CD4-positive, alpha-beta T cell treated with Interleukin-17A for 4 hours (primary cell): ENCODE measurements at places on chromosomes 2 and 18.

- DNase-seq = no peak
These were observed 45.2 kb downstream of the TMEM131 start for GRCh38 chr2:97950329-97951154.

DNA sequence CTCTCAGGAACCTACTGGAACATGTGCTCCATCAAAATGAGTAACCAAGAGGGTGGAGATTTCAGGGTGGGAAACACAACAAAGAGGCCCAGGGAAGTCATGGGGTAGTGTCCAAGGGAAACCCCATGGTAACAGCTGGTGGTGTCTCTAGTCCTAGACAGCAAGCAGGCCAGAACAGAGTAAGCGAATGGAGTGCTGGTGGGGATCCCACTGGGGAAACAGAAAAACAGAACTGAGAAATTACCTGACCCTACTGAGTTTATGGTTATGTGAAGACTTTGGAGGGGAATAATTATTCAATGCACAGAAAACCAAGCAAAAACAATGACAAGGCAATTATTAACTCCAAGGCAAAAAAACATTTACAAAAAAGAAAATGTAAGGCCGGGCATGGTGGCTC is 16.9 kb downstream of the ERCC3 start:
- DNase-seq = no peak

GRCh38 chr2:159093497-159093896 is 125.1 kb downstream of the TANC1 start:
- no peak for DNase-seq

- DNase-seq = no peak
These were observed 133.4 kb upstream of the ITGA6 start for GRCh38 chr2:172293952-172294351.

DNA sequence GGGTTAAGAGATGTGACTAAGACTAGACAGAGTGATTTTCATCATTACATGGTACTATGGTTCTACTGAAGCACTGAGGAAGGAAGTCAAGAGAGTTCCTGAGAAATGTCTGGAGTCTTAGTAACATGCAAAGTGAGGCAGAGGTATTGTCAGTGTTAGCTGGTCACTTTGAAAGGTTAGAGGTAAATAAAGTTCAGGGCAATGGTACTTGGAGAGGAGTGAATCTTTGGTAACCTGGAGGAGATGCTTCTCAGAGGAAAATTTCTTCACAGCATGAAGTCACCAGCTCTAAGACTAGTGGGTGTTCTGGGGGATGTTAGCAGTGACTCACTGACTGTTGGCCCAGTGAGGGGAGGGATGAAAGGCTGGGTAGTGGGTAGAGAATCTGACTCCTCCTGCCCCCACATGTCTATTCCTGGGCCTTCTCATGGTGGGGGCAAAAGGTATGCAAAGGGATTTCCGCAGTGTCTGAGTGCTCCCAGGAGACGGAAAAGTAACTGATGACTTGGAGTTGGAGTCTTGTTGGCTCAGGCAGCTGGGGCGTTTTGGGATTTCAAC is 23.3 kb upstream of the IL1RN start:
- no peak for DNase-seq

DNA sequence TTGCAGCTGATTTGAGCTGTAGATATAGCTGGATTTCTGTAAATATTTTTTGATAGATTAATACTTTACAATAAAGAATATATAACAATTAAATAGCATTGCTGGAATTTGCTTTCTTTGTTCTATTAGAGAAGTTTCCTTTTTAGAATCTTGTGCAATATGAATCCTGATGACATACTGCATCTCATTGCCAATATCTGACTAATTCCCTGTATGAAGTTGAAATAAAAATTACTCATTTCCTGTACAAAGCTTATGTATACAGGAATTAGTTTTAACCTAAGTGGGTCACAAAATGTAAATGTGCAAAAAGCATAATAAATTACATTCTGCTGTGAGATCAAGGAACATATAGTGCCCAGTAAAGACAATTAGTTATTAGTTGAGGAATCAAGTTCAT is 72.8 kb upstream of the TMEFF2 start:
- DNase-seq = no peak

DNA sequence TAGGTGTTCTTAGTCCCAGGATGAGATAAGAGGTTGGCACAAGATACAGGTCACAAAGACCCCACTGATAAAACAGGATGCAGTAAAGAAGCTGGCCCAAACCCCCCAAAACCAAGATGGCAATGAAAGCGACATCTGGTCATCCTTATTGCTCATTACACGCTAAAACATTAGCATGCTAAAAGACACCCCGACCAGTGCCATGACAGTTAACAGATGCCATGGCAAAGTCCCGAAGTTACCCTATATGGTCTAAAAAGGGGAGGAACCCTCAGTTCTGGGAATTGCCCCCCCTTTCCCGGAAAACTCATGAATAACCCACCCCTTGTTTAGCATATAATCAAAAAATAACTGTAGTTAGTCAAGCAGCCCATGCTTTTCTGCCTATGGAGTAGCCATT is 251.1 kb downstream of the SLC4A3 start:
- DNase-seq = no peak

- DNase-seq = no peak
These were observed 132.0 kb upstream of the NOSTRIN start for GRCh38 chr2:168670478-168670877.

GRCh38 chr2:144128130-144128746 is 391.7 kb downstream of the ZEB2 start:
- DNase-seq = no peak

DNA sequence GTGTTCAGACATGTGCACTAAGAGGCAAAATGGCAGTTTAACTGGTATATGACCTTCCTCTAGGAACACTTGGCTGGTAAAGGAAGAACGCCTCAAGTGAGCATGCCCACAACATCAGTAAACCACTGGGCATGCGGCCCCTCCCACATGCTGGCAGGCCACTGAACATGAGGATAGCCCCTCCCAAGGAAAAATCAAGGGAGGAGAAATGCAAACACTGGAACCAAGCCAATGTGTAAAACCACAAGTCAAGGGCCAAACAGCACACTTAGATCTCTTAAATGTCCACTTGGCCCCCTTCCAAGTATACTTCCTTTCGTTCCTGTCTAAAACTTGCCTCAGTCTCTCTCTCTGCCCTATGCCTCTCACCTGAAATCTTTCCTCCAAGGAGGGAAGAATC is 980.8 kb downstream of the TSN start:
- no peak for DNase-seq

DNA sequence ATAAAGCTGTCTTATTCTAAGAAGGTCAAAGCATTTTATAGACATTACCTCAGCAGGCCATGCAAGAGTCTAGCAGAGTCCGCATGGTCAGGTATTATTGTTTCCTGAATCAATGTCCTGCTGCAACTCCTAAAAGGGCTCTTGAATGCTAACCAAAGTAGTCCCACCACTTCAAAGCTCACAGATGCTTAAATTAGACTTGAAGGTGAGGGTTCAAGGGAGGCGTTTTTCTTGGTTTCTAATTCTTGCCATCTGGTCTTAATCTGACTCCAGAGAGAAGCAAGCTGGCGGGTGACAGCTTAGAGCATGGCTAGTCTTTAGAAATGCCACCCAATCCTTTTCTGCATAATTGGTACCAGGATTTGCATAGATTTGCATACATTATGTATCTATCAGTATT is 226.3 kb downstream of the MREG start:
- DNase-seq = no peak

DNA sequence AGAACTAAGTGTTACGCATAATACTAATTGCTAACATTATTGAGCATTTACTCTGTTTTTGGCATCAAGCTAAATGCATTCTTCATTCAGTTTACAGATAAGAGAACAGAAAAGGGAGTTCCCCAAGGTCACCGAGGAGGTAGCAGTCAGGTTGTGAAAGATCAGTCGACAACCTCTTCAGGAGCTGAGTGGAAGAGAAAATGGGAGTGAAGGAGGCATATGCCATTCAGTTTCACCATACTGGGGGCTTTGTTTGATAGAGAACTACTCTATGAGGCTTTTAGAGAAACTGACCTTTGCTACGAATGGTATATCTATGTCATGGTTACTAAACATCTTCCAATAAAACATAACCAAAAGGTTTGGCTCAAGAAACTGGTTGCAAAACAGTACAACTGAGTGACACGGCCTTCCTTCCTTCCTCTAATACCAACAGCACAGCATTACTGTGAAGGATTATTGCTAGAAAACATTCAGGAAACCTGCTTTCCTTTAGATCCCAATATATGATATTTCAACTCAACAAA is 112.1 kb downstream of the RBMS1 start:
- DNase-seq = no peak

- no peak for DNase-seq
These were observed 11.1 kb downstream of the SUPT7L start for GRCh38 chr2:27652341-27652740.

GRCh38 chr2:102226612-102227391 is 40.0 kb downstream of the IL1RL2 start:
- no peak for DNase-seq

DNA sequence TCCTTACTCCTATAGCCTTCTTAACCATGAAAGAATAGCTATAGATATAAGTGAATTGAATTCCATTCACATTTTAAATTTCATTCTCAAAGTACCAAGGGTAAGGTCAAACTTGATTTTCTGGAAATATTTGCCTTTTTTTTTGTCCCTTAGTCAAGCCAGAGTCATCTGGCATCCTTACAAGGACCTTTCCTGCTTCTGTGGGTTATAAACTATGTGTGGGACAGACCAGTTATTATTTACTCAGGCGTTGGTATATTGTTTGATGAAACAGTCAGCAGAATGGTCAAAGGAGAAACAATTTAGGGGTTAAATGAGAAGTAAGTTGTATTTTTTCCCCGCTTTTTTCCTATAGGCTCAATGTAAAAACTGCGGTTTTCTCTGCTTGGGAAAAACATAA is 1103.2 kb upstream of the ZEB2 start:
- no peak for DNase-seq

GRCh38 chr18:58687871-58688308 is 16.6 kb downstream of the MALT1 start:
- peak; percentile 64 for DNase-seq

DNA sequence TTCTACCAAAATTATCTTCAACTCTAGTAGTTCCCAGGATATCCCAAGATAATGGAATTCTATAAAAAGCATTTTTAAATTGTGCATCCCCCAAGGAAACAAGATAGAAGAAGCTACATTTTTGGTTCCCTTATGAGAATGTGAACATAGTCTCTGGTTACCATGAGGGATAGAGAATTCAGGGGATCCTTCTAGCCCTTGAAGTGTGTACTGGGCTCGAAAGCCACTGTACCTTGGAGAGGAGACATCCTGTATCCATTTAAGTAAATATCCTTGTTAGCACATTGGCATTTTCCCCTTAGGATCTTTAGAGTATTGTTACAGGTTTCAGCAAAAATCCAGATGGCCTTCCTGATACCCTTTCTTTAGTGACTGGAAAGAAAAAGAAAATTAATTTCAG is 228.5 kb downstream of the RTP5 start:
- no peak for DNase-seq
